ENCODE measurements at places on chromosomes 3 and 15. TPM values are rescaled to one million over a fixed set of nuclear protein-coding genes. Genes with fewer than 3 reads are reported as not detected.

KIF15 gene
- 4.1 TPM for total RNA-seq

ADAMTS9 gene
- total RNA-seq, result 0.14 TPM

TMEM42 gene
- total RNA-seq, result 22.6 TPM

SNAPC5 gene
- total RNA-seq, result 19.8 TPM

SLC6A6 gene
- total RNA-seq, result 27.0 TPM

HIGD2B gene
- total RNA-seq, result not detected

LTK gene
- 0.18 TPM for total RNA-seq

SCN11A gene
- not detected for total RNA-seq

ARGFX gene
- not detected for total RNA-seq

SPRED1 gene
- total RNA-seq, result 38.5 TPM

PPIP5K1 gene
- total RNA-seq, result 17.7 TPM

DNA sequence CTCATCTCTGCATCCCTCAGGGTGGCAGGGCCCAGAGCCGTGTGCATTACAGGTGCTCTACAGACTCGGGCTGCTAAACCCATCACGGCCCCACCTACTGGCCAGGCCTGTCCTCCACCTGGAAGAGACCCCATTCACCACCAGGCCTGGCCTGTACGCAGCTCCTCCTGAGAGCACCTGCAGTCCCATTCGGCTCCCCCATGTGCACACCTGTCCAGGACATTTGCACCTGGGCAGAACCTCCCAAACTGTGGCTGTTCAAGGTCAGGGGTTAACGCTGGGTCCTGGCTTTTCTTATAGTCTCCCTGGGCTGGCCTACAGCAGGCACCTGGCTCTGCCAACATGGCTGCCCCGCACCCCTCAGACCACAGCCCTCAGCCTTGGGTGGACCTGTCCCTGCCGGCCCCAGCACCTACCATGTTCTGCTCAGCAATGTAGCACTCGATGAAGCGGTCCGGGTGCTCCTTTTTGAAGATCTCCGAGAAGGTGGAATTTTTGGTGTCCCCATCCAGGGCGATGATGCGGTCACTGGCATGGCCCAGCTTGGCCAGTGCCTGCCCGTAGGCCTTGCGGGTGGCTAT, 25.7 kb downstream of the TKT start:
- peaks cover 8% of the 10 kb centered on the region for H3K4me1 ChIP-seq
- no peak for DNase-seq
- H3K4me3 ChIP-seq, result no peak overlapping the region

- DNase-seq, result no peak
- peaks cover 22% of the 10 kb centered on the region for H3K4me1 ChIP-seq
- no peak overlapping the region for H3K27ac ChIP-seq
- no peaks in the 10 kb centered on the region for H3K36me3 ChIP-seq
- no peaks in the 10 kb centered on the region for H3K27me3 ChIP-seq
- H3K4me3 ChIP-seq, result no peak overlapping the region
Measured at GRCh38 chr3:153404157-153404556, 242.1 kb downstream of the RAP2B start.

- H3K27me3 ChIP-seq, result no peaks in the 10 kb centered on the region
- H3K27ac ChIP-seq, result no peak overlapping the region
- DNase-seq, result no peak
- peaks cover 25% of the 10 kb centered on the region for H3K4me1 ChIP-seq
- H3K4me3 ChIP-seq, result no peak overlapping the region
Measured at GRCh38 chr3:120341658-120342346, 7.4 kb downstream of the LRRC58 start.

DNA sequence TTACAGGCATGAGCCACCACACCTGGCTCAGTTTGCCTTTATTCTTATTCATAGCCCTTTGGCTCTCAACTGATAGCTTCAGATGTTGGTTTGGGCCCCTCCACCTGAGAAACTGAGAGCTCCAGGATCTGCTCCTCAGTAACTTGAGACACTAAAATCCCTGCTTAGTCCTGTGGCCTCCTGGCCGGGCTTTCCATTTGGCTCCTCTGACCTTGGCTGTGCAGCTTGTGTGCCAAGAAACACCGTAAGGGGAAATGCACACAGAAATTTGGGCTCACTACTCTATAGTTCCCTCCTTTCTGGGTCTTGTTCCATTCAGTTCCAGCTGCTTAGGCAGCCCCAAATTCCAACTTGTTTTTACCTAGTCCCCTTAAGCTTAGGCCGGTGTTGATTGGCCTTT, 24.9 kb downstream of the NIPA2 start:
- no peak overlapping the region for H3K4me3 ChIP-seq
- peaks cover 54% of the 10 kb centered on the region for H3K36me3 ChIP-seq
- H3K27ac ChIP-seq, result peak overlapping the region; percentile 42
- peaks cover 24% of the 10 kb centered on the region for H3K4me1 ChIP-seq
- H3K27me3 ChIP-seq, result peaks cover 9% of the 10 kb centered on the region
- DNase-seq, result no peak

- peak; percentile 80 for DNase-seq
- H3K36me3 ChIP-seq, result no peaks in the 10 kb centered on the region
- peak overlapping the region; percentile 89 for H3K27ac ChIP-seq
- H3K4me3 ChIP-seq, result peak overlapping the region; percentile 62
- no peaks in the 10 kb centered on the region for H3K27me3 ChIP-seq
Measured at GRCh38 chr15:95684693-95685115, 645.8 kb upstream of the NR2F2 start.

DNA sequence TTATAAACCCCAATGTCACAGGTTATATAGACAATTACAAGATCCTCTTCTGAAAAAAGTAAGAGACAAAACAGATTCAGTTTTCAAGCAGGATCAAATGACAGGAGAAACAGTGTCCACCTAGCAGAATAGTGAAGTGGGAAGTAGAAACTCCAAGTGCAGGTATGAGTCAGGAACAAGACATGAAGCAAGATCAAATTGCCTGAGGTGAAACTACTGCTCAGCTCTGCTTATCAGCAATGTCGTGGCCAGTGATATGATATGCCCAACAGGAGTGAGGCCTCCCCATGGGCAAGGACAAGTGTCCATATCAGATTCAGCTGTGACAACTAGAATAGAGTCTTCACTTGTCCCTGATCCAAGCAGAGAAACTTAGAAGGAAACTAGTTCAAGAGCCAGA, 100.0 kb downstream of the ZMAT3 start:
- no peak overlapping the region for H3K27ac ChIP-seq
- no peaks in the 10 kb centered on the region for H3K27me3 ChIP-seq
- H3K36me3 ChIP-seq, result peaks cover 12% of the 10 kb centered on the region
- no peak overlapping the region for H3K4me3 ChIP-seq
- peaks cover 17% of the 10 kb centered on the region for H3K4me1 ChIP-seq
- peak; percentile 46 for DNase-seq

DNA sequence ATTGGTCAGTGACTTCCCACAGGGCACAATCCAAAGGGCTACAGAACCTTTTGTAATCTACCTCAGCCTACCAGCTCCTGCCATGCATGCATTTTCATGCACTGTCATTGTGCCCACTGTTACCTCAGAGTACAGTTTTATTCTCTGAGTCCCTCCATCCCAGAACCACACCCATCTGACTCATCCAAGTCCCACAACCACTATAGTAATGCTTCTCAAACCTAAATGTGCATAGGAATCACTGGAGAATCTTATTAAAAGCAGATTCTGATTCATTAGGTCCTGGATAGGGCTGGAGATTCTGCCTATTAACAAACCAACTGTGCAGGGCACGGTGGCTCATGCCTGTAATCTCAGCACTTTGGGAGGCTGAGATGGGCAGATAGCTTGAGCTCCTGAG, 3.7 kb upstream of the B3GALNT1 start:
- H3K36me3 ChIP-seq, result no peaks in the 10 kb centered on the region
- DNase-seq, result no peak
- H3K27ac ChIP-seq, result no peak overlapping the region
- H3K27me3 ChIP-seq, result peaks cover 3% of the 10 kb centered on the region
- H3K4me3 ChIP-seq, result no peak overlapping the region
- no peaks in the 10 kb centered on the region for H3K4me1 ChIP-seq

DNA sequence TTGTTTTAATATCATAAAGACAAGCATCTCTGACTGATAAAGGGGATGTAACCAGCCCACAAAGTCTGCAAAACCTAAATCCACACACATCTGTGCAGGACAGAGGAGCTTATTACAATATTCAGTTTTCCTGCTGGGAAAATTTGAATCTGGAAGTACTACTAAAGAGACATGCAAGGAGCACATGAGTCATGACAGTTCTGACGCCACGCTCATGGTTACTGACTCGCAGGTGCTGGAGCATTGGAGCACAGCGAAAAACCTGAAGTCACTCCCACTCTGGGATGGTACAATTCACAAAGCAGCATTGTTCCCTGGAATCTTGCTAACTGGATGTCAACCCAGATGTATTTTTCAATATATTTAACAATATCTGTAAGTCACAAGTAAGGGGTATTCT, 7.6 kb upstream of the ISL2 start:
- no peak overlapping the region for H3K4me3 ChIP-seq
- no peak for DNase-seq
- peaks cover 41% of the 10 kb centered on the region for H3K4me1 ChIP-seq
- no peak overlapping the region for H3K27ac ChIP-seq

GRCh38 chr15:26214290-26214689, 351.2 kb upstream of the ATP10A start:
- no peak overlapping the region for H3K27ac ChIP-seq
- no peaks in the 10 kb centered on the region for H3K36me3 ChIP-seq
- no peak overlapping the region for H3K4me3 ChIP-seq

- no peaks in the 10 kb centered on the region for H3K27me3 ChIP-seq
- no peak overlapping the region for H3K27ac ChIP-seq
- no peak overlapping the region for H3K4me3 ChIP-seq
Measured at GRCh38 chr15:94164202-94164807, 67.1 kb upstream of the MCTP2 start.

DNA sequence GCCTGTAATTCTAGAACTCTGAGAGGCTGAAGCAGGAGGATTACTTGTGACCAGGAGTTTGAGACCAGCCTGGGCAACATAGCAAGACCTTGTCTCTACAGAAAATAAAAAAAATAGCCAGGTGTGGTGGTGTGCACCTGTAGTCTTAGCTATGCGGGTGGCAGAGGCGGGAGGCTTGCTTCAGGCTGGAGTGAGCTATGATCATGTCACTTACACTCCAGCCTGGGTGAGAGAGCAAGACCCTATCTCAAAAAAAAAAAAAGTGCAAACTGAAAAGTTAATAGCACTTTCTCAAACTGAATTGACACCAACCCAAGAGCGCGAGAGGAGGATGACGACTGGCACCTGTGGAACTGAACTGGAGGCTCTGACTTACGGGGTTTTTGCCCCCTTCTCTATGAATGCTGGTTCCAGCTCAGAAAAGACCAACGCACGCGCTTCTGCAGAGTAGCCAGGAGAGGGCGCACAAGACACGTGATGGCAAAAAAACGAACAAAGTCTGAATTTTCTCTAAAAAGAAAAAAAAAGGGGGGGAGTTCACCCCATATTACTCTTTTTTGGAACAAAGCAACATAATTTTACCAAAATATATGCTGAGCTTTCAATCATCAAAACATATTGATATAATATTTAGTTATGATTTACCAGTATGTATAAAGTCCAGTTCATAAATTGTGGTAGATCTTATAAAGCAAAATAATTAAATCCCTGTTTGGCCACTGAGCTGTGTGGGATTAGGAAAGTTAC, 23.7 kb downstream of the CFAP92 start:
- DNase-seq, result peak; percentile 17
- H3K4me1 ChIP-seq, result peaks cover 4% of the 10 kb centered on the region
- peaks cover 47% of the 10 kb centered on the region for H3K27me3 ChIP-seq

GRCh38 chr3:179108086-179108485, 36.5 kb upstream of the ZMAT3 start:
- no peaks in the 10 kb centered on the region for H3K27me3 ChIP-seq
- peak; percentile 79 for DNase-seq
- H3K4me1 ChIP-seq, result peaks cover 58% of the 10 kb centered on the region
- H3K4me3 ChIP-seq, result peak overlapping the region; percentile 17

DNA sequence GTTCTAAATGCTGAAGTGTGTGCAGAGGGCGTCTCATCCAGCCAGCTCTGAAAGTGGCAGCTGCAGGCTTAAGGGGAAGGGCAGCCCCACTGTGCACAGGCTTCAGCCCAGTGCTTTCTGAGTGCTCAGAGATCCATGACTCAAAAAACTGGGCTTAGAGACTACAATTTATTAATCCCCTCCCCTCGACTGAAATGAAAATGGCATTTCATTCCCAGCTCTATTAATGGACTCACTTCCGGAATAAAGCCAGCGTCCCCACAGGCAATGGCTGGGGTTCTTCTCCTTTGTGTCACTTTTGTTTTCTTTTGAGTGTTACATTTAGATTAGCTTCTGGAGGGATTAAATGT, 55.5 kb upstream of the PLXNA1 start:
- DNase-seq, result no peak
- peak overlapping the region; percentile 15 for H3K4me3 ChIP-seq
- no peaks in the 10 kb centered on the region for H3K36me3 ChIP-seq
- peaks cover 3% of the 10 kb centered on the region for H3K27me3 ChIP-seq

GRCh38 chr15:92043283-92043682, 189.8 kb downstream of the SLCO3A1 start:
- DNase-seq, result no peak
- no peak overlapping the region for H3K4me3 ChIP-seq
- no peaks in the 10 kb centered on the region for H3K36me3 ChIP-seq
- 0 out of 2 replicates have a peak, but pooled peaks cover 6% of the 10 kb centered on the region for H3K4me1 ChIP-seq

- DNase-seq, result no peak
- H3K36me3 ChIP-seq, result no peaks in the 10 kb centered on the region
- no peaks in the 10 kb centered on the region for H3K27me3 ChIP-seq
- no peaks in the 10 kb centered on the region for H3K4me1 ChIP-seq
- no peak overlapping the region for H3K27ac ChIP-seq
Measured at GRCh38 chr3:25396686-25397085, 31.4 kb upstream of the RARB start.

DNA sequence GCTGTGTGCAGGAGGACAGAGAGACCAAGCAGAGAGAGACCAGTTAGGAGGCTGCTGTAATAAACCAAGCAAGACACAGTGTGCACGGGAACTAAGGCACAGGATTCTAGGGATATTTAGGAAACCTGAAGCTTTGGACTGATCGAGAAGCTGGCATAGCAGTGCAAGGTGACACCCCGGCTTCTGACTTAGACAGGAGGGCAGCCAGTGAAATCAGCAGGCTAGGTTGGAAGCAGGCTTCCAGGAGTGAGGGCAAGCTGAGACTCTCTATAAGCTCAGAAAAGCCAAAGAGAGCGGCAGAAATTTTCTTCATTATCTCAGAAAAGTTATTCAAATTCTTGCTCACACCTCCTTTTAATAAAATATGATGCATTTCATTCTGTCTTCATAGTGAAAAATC, 104.6 kb downstream of the LIPC start:
- H3K27me3 ChIP-seq, result peaks cover 35% of the 10 kb centered on the region
- no peaks in the 10 kb centered on the region for H3K4me1 ChIP-seq
- no peaks in the 10 kb centered on the region for H3K36me3 ChIP-seq
- DNase-seq, result no peak
- no peak overlapping the region for H3K4me3 ChIP-seq
- no peak overlapping the region for H3K27ac ChIP-seq

- no peak for DNase-seq
- peaks cover 9% of the 10 kb centered on the region for H3K36me3 ChIP-seq
- H3K4me3 ChIP-seq, result peak overlapping the region; percentile 97
Measured at GRCh38 chr15:68815598-68815997, 5.1 kb downstream of the ANP32A start.

GRCh38 chr15:91104111-91104510, 4.1 kb downstream of the SV2B start:
- H3K27me3 ChIP-seq, result peaks cover 21% of the 10 kb centered on the region
- H3K27ac ChIP-seq, result no peak overlapping the region
- H3K36me3 ChIP-seq, result no peaks in the 10 kb centered on the region
- H3K4me1 ChIP-seq, result peaks cover 11% of the 10 kb centered on the region

All from HFFc6 (cell line).